ENCODE measurements at places on chromosomes 2 and 18.

GRCh38 chr2:45315861-45316260, 295.2 kb downstream of the SRBD1 start:
- DNase-seq, result peak; percentile 74

DNA sequence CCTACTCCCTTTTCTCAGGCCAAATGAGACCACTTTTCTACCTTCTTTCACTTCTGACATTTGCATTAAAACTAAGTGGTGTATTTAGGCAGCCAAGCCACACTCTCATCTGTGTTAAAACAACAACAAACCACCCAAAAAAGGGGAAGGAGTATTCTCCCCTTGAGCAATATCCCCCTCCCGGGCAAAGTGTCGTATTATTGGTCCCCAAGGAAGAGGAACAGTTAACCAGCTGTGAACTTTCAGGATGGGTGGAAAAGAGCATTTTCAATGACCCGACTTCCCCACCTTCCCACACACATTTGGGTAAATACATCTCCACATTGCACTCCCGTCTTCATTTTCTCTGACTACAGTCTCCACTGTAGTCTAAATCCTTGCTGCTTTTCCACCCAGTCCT, 44.3 kb downstream of the FEZ2 start:
- DNase-seq, result no peak

DNA sequence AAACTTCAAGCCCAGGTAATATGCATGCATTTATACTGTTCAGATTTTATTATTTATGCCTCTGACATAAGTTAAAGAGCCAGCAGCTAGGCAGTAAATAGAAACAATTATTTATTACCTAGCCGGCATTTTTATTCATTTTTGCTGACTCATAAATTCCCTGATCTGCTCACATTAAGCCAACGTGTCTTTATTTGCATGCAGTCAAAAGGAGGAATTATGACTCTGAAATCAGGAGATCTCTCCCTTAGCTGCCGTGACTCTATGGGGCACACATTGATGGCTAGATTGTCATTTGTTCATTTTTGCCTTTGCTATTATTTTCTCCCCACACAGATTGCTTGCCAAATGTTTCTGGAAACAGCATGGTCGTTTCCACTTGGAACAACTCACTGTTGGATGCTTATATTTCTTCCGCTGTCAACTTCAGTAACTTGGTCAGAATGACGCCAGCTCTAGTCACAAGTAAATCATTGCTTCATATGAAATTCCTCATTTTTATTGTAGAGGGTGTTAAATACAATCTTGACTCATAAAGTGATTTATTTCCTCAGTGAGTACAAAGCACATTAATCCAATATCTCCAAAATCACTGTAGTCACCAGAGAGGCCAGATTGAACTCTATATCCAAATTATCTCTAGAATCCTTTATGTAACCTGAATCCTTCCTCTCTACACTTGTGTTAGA, 15.9 kb upstream of the ZBTB14 start:
- DNase-seq, result no peak

DNA sequence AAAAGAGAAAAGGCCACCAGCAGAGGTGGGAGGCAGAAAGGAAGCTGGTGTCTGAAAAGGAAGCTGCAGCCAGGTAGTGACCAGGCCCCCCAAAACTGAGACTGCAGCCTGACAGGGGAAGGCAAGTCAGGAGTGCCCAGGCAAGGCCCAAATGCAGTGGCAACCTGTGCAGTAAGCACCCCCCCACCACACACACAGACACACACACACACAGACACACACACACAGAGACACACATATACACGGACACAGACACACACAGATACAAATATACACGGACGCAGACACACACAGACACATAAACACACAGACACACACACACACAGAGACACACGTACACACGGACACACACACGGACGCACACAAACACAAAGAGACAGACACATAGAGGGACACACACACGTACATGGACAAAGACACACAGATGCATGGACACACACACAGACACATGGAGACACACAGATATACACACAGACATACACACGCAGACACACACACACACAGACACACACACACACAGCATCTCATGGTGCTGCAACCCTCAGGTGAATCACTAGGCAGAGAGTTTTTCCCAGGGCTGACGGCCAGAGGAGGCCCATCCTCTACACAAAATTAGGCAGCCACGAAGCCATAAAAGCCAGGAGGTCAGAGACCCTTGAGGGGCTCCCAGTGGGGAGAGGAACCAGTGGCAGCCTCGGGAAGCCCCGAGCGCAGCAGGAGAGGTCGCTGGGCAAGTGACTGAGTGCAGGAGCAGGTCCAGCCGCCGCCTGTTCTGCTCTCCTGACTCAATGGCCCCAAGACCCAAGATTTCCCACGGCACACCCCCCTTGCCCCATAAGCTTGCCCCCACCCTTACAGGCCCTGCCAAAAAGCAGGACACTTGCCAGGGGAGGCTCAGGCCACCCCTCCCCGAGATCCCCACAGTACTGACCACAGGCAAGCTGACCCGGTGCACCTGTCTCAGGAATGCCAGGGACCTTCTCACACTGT, 6.3 kb downstream of the SDC1 start:
- no peak for DNase-seq

DNA sequence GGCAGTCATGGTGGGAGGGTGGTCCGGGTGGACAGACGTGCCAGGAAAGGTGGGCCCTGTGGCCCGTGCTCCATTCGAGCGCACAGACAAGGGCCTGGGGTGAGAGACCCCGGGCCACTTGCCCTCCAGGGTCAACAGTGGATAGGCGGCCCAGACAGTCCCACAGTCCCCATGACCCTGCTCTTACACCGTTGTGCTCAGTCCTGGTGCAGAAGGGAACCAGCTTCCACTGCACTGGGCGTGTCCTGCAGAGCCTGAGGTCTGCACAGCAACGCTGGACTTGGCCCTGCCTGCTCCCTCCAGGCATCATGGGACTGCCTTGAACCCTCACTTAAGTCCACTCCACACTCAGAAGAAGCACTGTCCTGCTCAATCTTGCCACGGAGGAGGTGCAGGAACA, 52.0 kb downstream of the PXDN start:
- DNase-seq, result no peak

- no peak for DNase-seq
Measured at GRCh38 chr2:28339516-28340175, 53.0 kb upstream of the FOSL2 start.

GRCh38 chr18:46706968-46707367, 49.9 kb downstream of the ST8SIA5 start:
- no peak for DNase-seq

DNA sequence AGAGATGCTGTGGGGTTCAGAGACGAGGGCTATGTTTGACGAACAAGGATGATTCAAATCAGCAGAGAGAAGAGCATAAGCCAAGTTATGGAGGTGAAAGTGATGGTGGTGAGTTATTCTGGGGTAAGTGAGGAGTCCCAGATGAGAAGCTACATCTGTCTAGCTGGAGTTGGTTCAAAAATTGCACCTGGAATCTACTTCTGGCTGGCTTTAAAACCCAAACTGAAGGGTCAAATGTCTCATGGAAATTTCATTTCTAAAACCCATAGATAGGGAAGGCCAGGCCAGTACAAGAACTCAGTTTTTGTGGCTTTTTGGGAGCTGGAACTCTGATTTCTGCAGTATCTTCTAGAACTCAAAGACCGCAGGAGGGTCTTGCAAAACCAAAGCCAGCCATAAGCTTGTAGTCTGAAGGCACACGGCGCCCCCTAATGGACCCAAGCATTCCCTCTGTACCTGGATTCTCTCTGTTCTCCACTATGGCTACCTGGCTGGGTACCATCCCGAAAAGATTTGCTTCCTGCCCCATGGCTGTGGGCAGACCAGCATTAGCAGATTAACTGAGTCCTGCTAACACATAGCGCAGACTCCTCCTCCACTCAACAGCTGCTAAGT, 229.1 kb upstream of the SLC14A2 start:
- no peak for DNase-seq

GRCh38 chr2:138504546-138505235, 3.1 kb downstream of the SPOPL start:
- no peak for DNase-seq

Data from AG04450 (cell line).